ENCODE measurements at places on chromosomes 11 and 22. TPM values are rescaled to one million over a fixed set of nuclear protein-coding genes. Genes with fewer than 3 reads are reported as not detected.

The RIC3 gene
- 9.0 TPM for polyA plus RNA-seq

The NCR3LG1 gene
- 20.3 TPM for polyA plus RNA-seq

The GAL gene
- 31.8 TPM for polyA plus RNA-seq

The OR52A1 gene
- polyA plus RNA-seq = not detected

The MMP12 gene
- polyA plus RNA-seq = 0.66 TPM

The PRR33 gene
- 0.67 TPM for polyA plus RNA-seq

The EPS8L2 gene
- 260 TPM for polyA plus RNA-seq

DNA sequence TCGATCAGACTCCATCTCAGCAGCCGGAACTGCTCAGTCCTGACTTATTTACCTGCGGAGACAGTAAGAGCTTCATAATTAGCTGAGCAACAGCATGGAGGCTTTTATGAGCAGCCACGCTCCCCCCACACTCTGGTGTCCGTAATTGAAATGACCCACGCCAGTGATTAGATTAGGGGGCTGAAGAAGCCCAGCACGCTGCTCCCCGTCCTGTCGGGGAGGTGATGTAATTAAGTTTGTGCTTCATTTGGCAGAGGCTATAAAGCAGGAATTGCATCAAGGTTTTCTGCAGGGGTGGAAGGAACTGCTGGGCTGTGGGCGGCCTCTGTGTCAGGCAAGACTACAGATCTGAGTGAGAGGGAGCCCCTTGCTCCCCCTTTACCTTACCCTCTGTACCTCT is 22.8 kb upstream of the HTR3A start:
- no peak overlapping the region for H3K27ac ChIP-seq
- H3K4me1 ChIP-seq = no peaks in the 10 kb centered on the region
- H3K36me3 ChIP-seq = no peaks in the 10 kb centered on the region
- H3K27me3 ChIP-seq = peaks cover 5% of the 10 kb centered on the region
- DNase-seq = no peak

- no peak for DNase-seq
- peak overlapping the region; percentile 7 for H3K4me3 ChIP-seq
- H3K36me3 ChIP-seq = no peaks in the 10 kb centered on the region
- H3K4me1 ChIP-seq = no peaks in the 10 kb centered on the region
- no peak overlapping the region for H3K27ac ChIP-seq
- H3K27me3 ChIP-seq = peaks cover 9% of the 10 kb centered on the region
Observed at GRCh38 chr11:84922836-84923235, 704.3 kb downstream of the DLG2 start.

- H3K27me3 ChIP-seq = no peaks in the 10 kb centered on the region
- no peaks in the 10 kb centered on the region for H3K36me3 ChIP-seq
- DNase-seq = no peak
- H3K4me3 ChIP-seq = no peak overlapping the region
Observed at GRCh38 chr22:38524429-38524828, 18.3 kb upstream of the DDX17 start.

- H3K27me3 ChIP-seq = no peaks in the 10 kb centered on the region
- DNase-seq = no peak
- H3K4me1 ChIP-seq = no peaks in the 10 kb centered on the region
- H3K36me3 ChIP-seq = no peaks in the 10 kb centered on the region
- H3K27ac ChIP-seq = no peak overlapping the region
Observed at GRCh38 chr11:113604186-113604585, 101.9 kb downstream of the TMPRSS5 start.

- no peak overlapping the region for H3K27ac ChIP-seq
- no peaks in the 10 kb centered on the region for H3K27me3 ChIP-seq
- H3K4me3 ChIP-seq = no peak overlapping the region
- DNase-seq = no peak
- H3K4me1 ChIP-seq = peaks cover 3% of the 10 kb centered on the region
- peaks cover 25% of the 10 kb centered on the region for H3K36me3 ChIP-seq
Observed at GRCh38 chr22:29224859-29225410, 19.2 kb downstream of the EMID1 start.

Measured in large intestine (tissue), 12 donors.